ENCODE measurements at places on chromosomes 12 and 14.

DNA sequence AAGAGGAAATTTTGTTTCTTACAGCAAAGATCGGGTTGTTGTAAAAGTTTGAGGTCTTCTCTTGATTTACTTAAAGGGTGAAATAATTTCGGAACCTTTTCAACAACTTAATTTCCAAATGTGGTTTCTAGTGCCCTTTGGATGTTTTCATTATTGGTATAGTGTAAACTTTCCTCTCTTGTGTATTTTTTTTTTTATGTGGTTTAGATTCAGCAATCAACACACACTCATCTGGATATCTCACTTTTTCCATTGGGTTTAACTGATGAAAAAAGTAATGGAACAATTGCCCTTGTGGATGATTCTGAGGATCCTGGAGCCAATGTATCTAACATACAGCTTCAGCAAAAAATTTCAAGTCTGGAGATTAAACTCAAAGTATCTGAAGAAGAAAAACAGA is 116.3 kb downstream of the CCDC91 start:
- DNase-seq: no peak

- no peak for DNase-seq
These were observed 313.9 kb downstream of the PCNX1 start for GRCh38 chr14:71221119-71221518.

GRCh38 chr14:89408907-89409700 is 7.9 kb downstream of the FOXN3 start:
- no peak for DNase-seq

- DNase-seq: no peak
These were observed 26.5 kb upstream of the OXA1L start for GRCh38 chr14:22740020-22740419.

DNA sequence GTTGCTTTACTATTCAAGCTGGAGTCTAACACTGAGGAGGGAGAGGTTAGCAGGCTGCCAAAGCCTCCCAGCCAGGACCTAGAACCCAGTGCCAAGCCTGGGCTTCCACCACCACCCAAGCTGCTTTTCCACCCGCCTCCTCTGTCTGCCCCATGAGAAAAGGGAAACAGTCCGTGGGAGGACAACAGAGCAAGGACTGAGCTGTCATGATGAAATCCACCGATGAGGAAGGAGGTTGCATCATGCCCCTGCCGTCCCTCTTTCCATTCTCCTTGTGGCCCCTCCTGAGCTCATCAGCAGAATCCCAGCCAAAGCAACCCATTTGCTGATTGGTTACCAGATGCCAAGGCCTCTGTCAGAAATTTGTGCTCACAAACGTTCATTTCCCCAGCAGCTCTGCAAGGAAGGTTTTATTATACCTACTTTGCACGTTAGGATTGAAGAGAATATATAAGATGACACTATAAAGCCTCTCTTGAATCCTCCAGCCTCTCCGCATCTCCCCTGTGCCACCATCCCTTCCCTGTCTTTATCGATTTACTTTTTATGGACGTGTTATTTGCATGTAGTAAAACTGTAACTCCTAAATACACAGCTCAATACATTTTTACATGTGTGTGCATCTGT is 6.3 kb upstream of the SERPINA1 start:
- no peak for DNase-seq

- DNase-seq: no peak
These were observed 173.3 kb downstream of the PPM1H start for GRCh38 chr12:62761658-62762057.

DNA sequence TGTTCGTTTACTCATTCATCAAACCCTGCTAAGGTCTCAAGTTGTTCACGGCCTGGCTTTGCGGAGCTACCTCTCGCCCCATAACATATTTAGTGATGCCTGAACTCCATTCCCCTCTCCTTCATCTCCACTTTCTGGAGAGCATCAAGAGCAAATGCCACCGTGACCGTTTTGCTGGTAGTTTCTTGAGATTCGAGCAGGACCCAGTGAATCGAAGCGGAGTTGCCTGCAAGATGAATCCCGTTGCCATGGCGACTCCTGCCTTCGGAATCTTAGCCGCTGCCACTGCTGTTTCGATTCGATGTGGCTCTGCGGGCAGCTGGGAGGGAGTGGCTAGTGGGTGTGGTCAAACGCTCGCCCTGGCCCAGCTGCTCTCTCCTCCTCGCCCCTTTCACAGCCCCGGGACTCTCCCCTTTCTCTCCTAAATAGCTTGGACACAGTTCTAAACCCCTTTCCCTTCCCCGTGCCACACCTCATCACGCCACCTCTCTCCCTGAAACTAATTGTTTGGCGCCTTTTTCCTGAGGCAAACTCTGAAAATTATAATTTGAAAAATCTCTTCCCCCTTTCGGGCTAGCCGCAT is 1.4 kb downstream of the DAAM1 start:
- DNase-seq: peak; percentile 70

Measured in occipital lobe (tissue), 3 donors.